ENCODE measurements at places on chromosomes 5 and 9.

DNA sequence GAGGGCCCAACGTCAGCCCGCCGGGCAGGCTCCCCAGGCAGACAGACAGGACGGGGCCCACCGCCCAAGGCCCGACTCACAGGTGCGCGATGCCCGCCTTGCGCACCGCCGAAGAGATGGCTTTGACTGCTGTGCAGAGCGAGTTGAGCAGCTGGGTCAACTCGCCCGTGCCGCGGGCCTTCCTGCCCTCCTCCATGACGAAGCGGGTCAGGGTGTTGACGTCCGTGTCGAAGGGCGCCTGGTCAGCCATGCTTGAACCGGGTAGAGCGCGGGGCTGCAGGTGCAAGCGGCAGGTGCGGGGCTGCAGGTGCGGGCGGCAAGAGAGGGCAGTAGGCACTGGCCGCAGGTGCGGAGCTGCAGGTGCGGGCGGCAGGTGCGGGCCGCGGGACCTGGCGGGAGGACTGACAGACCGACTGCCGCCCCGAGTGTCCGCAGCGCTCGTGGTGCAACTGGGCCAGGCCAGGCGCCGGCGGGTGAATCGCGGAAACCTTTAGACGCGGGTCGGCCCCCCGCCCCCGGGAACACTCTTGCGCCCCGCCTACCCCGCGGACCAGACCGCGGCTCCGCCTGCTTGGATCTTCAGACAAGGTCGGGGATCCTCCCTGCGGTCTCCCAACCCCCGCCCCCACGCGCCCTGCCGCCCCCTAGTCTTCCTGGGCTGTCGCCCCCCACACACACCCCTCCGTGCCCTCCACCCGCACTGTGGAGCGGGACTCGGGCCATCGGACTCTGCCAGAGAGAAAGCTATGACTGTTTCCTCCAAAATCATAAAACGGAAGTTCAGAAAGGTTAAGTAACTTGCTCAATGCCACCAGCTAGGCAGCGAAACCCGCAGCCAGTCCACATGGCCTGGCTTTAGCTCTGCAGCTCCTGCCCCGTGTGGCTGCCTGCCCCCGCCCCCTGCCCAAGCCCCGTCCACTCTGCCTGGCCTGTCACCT, at the start of gene FBP1:
TSS of gene FBP1 (minus strand) at position 458 of the 938 bp plus-strand sequence. CDS start at position 250, 208 bp downstream.
- DNase-seq = peak; percentile 32

DNA sequence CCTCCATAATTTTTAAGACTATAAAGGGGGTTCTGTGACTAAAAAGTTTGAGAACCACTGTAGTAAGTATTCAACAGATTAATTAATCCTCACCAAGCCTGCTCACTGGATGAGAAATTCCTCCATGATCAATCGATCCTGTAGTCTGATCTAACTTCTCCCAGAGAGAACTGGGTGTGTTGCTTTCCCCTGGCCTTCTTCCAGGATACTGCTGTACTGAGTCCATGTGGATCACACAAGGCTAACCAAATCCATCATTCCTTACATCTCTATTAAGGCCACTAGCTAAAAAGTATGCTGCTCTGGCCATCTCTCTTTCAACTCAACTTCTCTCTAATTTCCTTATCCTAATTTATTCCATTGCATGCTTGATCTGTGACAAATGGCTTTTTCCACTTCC, 280.2 kb upstream of the PCSK5 start:
- DNase-seq = no peak

DNA sequence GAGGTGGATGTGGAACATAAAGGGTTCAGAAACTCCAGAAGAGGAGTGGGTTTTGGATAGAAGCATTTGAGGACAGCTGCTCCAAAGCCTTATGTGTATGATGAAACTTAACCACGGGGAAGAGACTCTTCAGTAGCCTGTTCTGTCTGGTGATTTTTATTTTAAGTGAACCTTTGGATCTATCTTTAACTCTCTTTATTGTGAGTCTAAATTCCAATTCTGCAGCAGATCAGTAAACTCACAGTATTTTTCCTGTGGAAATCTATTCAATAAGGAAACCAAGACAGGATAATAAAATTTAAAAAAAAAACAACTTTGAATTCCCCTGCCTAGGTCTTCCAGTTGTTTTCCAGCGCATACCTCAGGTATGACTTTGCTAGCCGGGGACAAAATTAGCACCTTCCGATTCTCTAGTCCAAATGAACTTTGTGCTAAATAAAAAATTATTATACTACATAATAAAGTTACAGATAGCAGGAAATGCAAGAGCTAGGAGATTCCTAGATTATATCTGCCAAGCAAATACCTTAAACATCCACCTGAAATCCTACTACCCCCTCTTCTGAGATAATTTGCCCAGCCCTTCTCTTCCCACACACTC, 101.9 kb downstream of the NLN start:
- no peak for DNase-seq

GRCh38 chr9:117828466-117828865, 124.3 kb downstream of the TLR4 start:
- DNase-seq = no peak

- no peak for DNase-seq
These were observed 22.7 kb upstream of the ENHO start for GRCh38 chr9:34545497-34545896.

- DNase-seq = no peak
These were observed 119.4 kb downstream of the CDH10 start for GRCh38 chr5:24525414-24525813.

DNA sequence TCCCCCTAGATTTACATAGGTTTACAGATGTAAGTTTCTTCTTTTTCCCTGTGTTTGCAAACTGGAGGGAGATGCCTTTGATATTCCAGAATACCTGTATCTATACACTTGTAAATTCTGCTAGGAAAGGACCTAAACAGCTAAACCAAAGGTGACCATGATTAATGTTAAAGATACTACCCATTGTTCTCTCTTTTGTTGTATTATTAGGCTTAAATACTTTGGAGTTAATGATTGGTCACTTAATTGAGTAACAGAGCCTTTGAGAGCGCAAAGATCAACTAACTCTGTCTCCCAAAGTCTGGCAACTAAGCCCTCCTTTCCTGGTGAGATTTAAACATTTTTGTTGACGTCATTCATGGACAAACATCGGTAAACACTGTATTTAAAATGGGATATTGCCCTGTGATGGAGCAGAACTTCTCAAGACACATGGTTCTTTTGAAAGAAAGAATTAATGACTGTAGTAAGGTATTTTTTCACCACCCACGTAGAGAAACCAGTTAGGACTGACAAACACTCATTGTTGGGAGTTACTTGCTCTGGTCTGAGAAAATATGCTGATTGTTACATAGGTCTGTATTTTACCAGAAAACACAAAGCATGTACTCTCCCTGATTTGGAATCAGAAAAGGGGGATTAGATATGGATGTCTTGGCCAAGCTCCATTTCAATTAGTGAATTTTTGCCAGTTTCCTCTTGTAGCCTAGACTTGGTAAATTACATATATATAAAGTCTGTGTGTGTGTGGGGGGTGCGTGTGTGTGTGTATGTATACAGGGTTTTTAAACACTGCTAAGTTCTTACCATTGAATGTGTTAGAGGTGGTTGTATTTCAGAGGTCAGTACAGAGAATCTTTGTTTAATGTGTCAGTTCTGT, 4.6 kb downstream of the VCAN start:
- no peak for DNase-seq

GRCh38 chr5:159616952-159617351, 286.7 kb upstream of the IL12B start:
- DNase-seq = no peak

GRCh38 chr5:94168151-94168550, 426.8 kb upstream of the POU5F2 start:
- DNase-seq = no peak

GRCh38 chr5:72013766-72014624, 93.3 kb upstream of the MAP1B start:
- no peak for DNase-seq

GRCh38 chr5:163503106-163504078, 2.0 kb upstream of the MAT2B start:
- DNase-seq = no peak

DNA sequence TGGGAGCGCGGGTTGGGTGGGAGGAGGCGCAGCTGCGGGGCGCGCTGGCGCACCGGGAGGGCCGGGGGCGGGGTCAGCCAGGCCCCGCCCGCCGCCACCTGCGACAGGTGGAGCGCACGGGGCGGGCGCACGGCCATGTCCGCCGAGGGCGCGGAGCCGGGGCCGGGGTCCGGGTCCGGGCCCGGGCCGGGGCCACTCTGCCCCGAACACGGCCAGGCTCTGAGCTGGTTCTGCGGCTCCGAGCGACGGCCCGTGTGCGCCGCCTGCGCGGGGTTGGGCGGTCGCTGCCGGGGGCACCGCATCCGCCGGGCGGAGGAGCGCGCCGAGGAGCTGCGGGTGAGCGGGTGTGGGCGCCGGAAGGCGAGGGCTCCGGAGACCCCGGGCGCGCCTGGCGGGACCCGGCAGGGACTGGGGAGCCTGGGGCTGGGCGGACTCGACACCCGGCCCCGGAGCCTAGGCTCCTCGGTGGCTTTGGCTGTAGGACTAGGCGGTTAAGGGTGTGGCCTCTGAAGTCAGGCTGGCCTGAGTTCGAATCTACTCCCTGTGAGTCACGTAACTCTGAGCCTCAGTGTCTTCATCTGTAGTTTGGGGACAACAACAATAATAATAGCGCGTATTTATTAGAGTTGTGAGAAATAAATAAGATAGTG, at the start of gene BSPRY:
TSS of gene BSPRY (plus strand) at position 97 of the 650 bp plus-strand sequence. CDS start at position 136, 39 bp downstream.
- no peak for DNase-seq

GRCh38 chr5:148938522-148938882, 112.1 kb downstream of the ADRB2 start:
- no peak for DNase-seq

DNA sequence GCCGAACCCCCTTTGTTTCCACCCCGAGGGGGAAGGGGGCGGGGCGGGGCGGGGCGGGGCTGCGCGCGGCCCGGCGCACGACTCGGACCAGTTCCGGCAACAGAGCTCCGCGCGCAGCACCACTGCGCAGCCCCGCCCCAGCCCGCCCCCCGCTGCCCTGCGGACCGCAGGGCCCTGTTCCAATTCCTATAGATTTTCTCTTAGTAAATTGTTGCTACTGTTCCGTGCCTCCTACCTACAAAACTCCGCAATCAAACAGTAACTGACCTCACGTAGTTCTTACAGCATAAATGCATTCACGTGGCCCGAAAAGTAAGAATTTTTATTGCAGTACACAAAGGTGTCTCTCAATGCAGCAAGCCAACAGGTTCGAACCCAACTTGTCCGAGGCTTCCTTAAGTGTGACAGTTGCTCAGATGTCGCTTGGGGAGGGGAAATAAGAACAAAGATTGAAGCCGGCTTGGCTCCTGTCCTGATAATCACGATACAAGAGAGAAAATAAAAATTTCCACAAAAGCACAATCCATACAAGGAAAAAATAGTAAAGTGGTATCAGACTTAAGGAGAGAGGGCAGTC, 1.2 kb upstream of the RNF38 start:
- DNase-seq = no peak

GRCh38 chr9:74499111-74499601, 2.0 kb downstream of the RORB start:
- no peak for DNase-seq

DNA sequence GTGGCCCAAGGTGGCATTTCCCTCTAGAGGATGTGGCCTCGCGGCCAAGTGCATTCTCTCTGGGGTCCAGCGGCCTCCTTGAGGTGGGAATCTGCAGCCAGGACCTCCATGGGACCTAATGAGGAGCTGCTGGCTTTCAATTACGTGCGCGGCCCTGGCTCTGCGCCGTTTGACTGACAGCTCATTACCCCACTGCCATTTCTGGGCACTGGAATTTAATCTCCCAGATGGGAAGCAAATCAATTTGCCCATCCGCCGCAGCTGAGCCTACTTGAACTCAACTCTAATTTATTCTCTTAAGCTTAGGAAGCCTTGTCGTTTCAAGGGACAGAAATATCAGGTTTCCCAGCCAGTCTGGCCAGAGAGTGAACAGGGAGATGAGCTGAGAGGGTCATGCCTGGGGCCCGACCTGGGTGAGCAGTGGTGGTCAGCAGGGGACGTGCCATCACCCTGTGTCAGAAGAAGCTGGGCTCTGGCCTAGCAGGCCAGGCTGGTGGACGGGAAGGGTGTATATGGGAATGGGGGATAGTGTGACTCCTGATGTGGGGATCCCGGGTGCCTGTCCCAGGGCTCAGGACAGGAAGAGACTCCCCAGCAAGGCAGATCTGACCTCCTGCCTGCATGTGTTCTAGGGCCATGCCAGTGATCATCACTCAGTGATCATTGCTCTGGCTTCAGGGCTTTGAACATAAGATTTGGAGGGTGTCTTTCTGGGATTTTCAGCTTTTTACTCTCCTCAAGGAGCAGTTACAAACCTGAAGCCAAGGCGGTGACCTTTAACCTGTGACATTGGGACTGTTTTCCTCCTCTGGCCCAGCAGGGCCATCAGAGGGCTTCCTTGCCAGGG, 69.7 kb downstream of the MACROH2A1 start:
- DNase-seq = no peak

DNA sequence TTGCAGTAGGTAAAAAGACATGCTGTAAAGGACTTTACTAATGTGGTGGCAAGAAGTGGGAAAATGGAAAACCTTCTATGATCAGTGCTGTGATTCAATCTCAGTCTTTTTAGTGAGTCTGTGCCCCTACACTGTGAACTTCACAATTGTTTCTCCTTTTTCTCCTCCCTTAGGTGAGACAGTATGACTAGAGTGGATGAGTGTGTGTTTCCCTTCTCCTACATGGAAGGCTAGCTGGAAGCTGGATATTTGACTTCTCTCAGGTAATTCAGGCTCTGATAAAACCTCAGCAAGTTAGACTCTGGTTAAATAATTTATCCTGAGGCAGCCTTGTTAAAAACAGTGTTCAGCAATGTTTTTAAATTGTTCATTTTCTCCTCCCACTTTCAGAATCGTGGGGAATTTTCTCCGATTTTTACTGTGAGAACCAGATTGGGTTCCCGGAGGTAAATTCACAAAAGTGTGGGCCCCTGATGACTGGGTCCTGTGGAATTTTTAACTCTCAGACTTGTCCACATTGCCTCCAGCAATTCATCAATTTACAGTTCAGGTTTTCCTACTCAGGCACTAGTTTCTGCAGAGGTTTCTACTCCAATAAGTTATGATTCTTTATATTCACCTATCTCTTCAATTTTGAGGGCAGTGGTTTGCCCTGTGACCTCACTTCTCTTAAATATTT, 149.1 kb upstream of the PIK3R1 start:
- DNase-seq = no peak

- DNase-seq = no peak
These were observed 70.4 kb downstream of the MUSK start for GRCh38 chr9:110738982-110739381.

GRCh38 chr9:82882138-82882537, 180.8 kb downstream of the RASEF start:
- no peak for DNase-seq

DNA sequence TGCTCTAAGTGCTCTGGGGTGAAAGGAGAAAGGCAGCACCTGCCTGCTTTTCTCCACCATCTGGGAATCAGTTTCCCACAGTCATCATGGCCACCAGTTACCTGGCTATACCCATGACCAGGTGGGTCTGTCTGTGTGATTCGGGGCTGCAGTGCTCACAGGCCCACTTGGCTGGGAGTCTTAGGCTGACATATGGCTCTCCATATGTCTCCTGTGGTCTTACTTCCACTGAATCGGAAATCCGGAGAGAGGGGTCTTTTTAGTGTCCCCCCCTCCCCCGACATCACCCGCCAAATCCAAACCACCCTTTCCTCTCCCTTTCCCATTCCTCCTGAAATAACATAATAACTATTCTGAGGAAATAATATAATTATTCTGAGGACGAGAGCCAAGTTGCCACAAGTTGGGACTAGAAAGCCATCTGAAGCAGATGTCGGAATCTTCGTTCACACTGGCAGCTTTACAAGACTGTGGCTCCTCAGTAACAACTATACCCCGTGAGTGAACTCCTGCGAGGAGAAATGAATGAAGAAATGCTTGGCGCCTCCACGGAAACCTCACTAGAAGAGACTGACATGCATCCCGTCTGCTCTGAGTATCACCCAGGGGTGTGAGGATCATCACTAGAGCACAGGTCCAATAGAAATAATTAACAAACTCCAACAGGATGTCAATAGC, 143.4 kb downstream of the MYO10 start:
- no peak for DNase-seq

Measured in stimulated activated CD8-positive, alpha-beta memory T cell treated with anti-CD3 and anti-CD28 coated beads, Interleukin-15, amount 100 ng/mL, for 4 hours (primary cell).